ENCODE measurements at places on chromosomes 11 and 22.
A peak's percentile ranks its signal among the peaks of the same experiment; 100 is the strongest.

DNA sequence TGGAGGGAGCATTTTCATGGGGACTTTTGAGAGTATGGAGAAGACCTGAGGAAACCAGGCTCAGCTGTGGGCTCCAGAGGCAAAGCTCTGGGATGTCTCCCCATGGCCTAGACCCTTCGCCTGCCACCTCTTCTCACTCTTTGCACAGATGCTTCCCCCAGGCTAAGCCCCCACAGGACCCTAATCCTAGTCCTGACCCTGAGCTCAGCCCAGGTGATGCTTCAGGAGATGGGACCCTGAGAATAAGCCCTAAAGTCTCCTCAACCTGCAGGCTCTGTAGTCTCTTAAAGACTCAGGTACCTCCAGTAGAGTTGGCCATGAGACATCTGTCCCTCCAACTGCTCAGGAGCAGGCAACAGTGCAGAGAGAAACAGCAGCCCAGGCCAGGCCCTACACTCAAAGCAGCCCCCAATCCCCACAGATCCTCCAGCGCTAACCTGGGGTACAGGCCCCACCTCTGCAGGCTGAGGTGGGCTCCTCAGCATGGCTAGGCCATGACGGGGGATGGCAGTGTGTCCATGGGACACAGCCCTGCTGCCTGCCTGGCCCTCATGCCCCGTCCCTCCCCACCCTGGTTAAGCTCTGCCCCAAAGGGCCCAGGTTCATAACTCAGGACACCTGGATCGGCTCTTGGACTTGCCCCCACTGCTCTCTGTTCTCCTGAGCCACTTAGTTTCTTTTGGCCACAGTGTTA lies 39.4 kb downstream of the GGTLC2 start:
- DNase-seq, result no peak

DNA sequence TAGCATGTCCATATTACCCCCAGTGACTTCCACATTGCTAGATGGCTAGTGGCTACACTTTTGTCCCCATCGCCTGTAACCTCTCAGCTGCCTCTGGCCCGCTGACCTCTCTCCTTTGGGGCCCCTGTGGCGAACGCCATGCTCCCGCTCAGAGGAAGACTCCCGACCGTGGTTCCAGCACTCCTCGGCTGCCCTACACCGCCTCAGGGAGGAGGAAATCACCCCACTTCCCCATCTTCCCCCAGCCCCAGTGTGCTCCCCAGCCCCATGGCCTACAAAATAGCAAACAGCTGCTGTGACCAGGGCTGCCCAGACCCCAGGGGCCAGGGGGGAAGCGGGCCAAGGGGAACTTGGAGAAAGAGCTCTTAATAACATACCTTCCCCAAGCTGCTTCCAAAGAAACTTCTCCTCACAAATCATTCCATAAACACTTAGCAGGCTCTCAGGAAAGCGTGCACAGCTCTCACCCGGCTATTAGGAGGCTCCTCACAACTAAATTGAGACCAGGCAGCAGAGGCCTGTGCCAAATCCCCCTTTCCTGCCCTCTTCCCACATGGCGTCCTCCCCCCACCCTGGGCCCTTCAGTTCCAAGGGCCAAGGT lies 63.5 kb upstream of the WNT11 start:
- DNase-seq, result no peak

- DNase-seq, result no peak
Observed at GRCh38 chr11:108593923-108594434, 411 bp upstream of the EXPH5 start.

DNA sequence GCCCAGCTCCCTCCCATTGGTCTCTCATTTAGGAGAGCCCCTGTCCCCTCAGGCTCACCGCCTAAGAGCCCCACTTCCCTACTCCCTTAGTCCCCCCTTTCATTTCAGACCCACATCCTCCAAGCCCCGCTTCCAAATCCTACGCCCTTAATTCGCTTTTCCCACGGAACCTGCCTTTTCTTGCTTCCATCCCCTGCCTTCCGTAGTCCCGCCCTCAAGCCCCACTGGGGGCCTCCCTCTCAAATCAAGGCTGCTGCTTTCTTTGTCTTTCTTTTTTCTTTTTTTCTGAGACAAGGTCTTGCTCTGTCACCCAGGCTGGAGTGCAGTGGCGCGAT lies 396 bp downstream of the CCDC157 start:
- DNase-seq, result no peak

DNA sequence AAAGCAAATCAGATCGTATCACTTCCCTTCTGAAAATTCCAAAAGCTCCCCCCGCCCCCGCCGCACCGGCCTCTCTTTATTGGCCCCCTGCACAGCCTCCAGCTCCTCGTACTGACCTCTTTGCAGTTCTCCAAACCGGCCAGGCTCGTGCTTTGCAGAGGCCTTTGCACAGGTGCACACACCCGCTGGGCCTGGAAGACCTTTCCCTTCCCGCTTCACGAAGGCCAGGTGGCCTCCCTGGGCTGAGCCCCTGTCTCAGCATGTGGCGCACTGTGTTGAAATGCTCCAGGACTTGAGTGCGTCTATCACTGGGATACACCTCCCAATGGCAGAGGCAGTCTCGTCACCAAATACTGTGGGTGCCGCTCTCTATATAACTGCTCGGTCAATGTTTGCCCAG lies 13.2 kb upstream of the ADA2 start:
- DNase-seq, result no peak

DNA sequence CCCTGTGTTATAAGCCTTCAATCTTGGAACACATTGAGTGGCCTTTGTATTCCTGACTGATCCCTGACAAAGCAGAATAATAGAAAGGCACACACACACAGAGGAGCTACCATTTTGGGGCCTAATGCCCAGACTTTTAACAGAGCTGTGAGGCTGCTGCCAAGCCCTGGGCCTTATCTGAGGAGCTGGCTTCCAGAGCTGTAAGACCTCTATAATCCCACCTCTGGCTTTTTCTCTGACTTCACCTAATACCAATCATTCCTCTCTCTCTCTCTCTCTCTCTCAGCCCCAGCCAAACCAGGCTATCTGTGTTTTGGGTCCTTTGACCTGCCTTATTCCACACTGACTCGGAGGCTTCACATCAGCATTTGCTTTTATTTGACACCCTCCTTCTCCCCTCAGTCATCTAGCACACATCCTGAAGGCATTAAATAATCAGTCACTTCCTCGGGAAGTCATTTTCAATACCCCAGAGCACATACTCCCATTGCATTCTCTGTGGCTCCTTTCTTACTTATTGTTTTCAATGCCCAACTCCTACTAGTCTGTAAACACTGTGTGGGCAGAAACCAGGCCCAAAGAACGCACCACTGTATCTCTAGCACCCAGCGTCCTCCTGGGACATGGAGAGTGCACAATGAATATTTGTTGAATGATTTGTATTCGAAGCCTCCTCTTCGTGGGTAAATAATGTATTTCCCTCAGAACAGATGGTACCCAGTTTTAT lies 21.2 kb upstream of the TRIM44 start:
- no peak for DNase-seq

DNA sequence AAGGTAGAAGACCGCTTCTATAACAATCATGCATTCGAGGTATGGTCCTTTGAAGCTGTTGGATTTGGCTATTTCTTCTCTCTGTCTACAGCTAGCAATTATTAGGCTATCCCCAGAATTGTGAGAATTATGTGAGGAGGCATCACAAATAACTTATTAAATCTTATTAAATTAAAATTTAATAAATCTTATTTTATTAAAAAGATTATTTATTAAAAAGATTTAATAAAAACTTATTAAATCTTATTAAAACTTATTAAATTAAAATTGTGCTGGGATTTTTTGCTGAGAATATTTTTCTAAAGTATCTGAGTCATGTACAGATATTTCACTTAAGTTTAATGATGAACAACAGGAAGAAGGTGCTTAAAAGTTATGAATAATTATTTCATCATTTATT lies 7.7 kb downstream of the SPA17 start:
- no peak for DNase-seq

DNA sequence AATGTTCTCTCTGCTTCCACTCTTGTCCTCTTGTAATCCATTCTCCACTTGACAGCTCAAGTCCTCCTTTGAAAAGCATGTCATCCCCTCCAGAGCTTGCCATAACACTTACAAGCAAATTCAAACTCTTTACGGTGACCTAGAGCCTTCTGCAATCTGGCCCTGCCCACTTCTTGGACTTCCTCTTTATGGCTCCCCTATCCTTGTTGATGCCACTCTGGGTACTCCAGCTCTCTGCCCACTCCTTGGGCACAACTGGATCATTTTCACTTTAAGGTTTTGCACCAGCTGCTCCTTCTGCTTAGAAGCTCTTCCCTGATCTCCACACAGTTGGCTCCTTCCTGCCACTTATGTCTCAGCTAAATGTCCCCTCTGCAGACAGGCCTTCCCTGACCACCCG lies 217.9 kb downstream of the DSCAML1 start:
- no peak for DNase-seq

DNA sequence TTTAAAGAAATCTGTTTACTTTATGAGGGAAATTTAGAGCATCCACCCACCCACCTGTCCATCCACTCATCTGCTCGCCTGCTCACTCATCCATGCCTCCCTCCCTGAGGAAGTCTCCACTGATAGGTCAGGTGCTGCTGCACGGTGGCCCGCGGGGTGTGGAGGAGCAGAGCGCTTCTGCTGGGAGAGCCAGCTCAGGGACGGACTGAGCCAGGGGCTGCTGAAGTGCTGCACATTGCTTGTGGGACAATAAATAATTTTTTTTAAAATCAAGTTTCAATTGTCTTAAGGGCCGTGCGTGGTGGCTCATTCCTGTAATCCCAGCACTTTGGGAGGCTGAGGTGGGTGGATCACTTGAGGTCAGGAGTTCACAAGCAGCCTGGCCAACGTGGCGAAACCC lies 148.9 kb downstream of the TBC1D22A start:
- DNase-seq, result no peak

- no peak for DNase-seq
Observed at GRCh38 chr11:10305262-10305963, 540 bp downstream of the ADM start.

DNA sequence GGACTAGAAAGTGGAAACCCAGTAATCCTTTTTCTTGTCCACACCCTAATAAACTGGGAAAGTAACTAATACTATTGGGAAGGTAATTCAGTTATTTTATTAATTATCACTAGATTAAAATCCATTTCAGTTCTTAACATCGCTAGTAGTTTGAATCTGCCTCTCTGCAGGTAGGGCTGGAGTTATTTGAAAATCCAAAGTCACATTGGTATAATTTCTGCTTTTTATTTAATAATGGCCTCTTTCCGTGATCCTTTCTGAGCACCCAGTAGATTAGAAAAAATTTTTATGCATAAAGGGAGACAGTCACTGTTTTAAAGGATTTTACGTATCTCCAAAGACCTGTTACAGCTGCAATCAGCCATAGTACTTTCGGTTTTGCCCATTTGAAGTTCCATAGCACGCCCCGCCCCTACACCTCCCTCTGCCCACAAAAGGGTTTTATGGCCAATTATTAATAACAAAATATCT lies 605 bp upstream of the COPB1 start:
- DNase-seq, result peak; percentile 45

- no peak for DNase-seq
Observed at GRCh38 chr11:125593114-125593820, 615 bp downstream of the STT3A start.

DNA sequence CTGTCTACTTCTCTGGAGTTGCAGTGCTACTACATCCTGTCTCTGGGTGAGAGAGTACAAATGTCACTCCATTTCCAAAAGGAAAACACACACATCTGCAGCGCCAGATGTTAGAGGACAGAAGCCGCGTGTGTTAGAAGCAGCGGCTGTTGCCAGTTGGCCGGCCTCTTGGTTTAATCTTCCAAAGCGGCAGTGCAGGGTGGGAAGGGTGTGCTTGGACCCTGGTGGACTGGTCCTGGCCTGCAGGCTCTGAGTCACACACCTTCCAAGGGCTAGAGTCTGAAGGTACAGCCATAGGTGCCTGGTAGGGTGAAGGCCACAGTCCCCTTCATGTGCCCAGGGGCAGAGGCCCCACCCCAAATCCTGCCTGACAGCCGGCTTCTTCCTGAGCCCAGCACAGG lies 99.8 kb downstream of the CTTN start:
- no peak for DNase-seq

DNA sequence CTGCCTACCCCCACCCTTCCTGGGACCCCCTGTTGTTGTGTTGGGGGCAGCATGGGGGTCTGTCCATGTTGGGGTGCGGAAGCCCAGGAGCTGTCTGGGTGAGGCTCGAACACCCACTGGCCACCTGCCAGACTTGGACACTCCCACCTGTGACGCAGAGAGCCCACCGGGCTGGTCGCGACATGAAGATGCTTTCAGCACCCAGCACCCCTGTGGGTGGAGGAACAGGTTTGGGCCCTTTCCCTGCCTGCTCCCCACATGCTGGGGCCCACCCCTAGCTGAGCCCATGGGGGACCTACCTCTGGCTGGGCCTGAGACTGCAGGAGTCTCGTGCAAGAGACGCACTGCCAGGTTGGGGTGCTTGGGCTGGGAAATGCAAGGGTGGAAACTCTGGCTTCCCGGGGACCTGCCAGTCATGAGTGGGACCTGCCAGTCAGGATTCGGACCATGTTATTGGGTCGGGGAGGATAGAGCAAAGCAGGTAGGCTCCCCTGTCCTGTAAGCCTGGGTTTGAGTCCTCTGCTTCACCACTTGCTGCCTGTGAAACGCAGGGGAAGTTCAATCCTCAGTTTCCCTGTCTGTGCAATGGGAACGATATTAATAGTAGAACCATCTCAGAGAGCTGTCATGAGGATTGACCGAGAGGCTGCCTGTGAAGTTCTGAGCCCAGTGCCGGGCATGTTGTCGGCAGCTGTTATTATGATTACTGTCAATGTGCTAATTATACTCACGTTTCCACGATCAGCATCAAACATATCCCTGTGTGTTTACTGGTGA lies 24.1 kb downstream of the KIAA1671 start:
- no peak for DNase-seq

DNA sequence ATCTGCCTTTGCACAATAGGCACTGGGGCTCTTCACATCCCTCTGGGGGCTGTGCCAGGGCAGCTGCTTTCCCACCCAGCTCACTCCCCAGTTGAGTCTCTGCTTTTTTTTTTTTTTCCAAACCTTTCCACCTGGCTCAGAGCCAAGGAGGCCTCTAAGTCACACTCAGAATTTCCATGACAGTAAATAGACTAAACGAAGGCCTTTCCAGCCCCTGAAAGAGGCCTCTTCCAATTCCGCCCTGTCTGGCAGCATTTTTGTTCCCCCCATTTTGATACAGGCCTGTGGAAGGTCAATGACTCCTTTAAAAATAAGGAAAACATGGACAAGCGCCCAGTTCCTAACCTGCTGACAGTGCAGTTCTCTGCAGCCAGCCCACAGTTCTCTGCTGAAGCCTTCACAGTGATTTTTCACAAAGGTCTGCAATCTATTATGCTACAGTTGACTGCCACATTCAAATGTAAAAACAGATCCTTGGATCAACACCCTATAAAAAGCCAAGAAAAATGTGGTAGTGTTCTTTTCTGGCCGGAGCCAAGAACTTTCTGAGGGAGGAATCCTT lies 107.5 kb upstream of the SESN3 start:
- no peak for DNase-seq

- no peak for DNase-seq
Observed at GRCh38 chr11:69010964-69011623, 2.0 kb downstream of the MRGPRF start.

- no peak for DNase-seq
Observed at GRCh38 chr11:5690216-5690615, 626 bp downstream of the TRIM22 start.

GRCh38 chr11:8712506-8712905 lies 29.9 kb downstream of the RPL27A start:
- no peak for DNase-seq

GRCh38 chr11:118200497-118200896 lies 24.1 kb upstream of the SCN2B start:
- no peak for DNase-seq
